IMR-90 (cell line): ENCODE measurements at places on chromosomes 4 and X. TPM values are rescaled to one million over a fixed set of nuclear protein-coding genes. Genes with fewer than 3 reads are reported as not detected.

The MEPE gene
- not detected in 2 replicates for total RNA-seq

DNA sequence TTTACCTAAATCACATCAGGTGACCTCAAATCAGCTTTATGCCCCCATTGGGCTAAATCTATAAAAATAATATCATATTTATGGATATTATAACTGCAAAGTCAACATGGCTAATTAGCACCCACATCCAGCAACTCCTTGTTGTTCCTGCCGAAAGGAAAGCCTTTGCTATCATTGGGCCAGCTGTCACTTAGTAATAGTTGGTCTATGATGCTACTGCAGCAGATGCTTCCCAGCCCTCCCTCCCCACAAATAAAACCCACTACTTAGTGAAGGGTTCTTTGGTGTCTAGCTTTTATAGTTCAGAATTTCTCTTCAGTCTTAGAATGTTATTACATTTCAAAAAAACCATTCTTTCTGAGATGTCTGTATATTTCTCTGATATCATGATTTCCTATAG lies 116.9 kb upstream of the ENPEP start:
- H3K4me1 ChIP-seq = no peaks in the 10 kb centered on the region
- H3K36me3 ChIP-seq = no peaks in the 10 kb centered on the region

- no peaks in the 10 kb centered on the region for H3K36me3 ChIP-seq
- no peak for DNase-seq
- H3K4me3 ChIP-seq = no peak overlapping the region
- H3K27ac ChIP-seq = no peak overlapping the region
- no peaks in the 10 kb centered on the region for H3K27me3 ChIP-seq
These were observed 120.3 kb downstream of the BANK1 start for GRCh38 chr4:101910786-101911373.

GRCh38 chr4:66589183-66589582 lies 918.9 kb upstream of the EPHA5 start:
- no peak overlapping the region for H3K4me3 ChIP-seq
- DNase-seq = no peak
- no peaks in the 10 kb centered on the region for H3K27me3 ChIP-seq
- H3K36me3 ChIP-seq = no peaks in the 10 kb centered on the region

GRCh38 chr4:53150631-53151488 lies 215.0 kb downstream of the SCFD2 start:
- no peaks in the 10 kb centered on the region for H3K27me3 ChIP-seq
- no peak overlapping the region for H3K4me3 ChIP-seq
- no peaks in the 10 kb centered on the region for H3K36me3 ChIP-seq
- DNase-seq = peak; percentile 36
- H3K27ac ChIP-seq = no peak overlapping the region

The KIT gene
- total RNA-seq = 5.9 and 6.9 TPM in 2 replicates
